HCT116 (cell line): ENCODE measurements at places on chromosomes 16 and 17. TPM values are rescaled to one million over a fixed set of nuclear protein-coding genes. Genes with fewer than 3 reads are reported as not detected.

The TNFRSF17 gene
- total RNA-seq = not detected

GRCh38 chr16:6926341-6926740, 406.3 kb upstream of the RBFOX1 start:
- DNase-seq = no peak

- no peak for DNase-seq
Measured at GRCh38 chr16:50539053-50539695, 9.0 kb upstream of the NKD1 start.

- DNase-seq = no peak
Measured at GRCh38 chr16:74717367-74717766, 16.7 kb upstream of the MLKL start.

DNA sequence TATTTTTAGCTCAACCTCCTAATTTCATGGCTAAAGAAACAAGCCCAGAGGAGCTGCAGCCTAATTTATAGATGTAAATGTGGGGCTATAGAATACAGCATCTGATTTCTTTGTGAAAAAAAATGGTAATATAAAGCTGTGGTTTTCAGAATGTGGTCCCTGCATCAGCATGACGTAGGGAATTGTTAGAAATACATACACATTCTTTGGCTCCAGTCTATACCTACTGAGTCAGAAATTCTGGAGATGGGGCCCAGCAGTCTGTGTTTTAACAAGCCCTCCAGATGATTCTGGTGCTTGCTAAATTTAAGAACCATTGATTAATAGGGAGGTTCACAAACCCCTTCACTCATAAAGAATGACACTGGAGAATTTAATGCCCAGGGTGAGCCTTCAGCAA, 18.1 kb upstream of the MYH8 start:
- no peak for DNase-seq

DNA sequence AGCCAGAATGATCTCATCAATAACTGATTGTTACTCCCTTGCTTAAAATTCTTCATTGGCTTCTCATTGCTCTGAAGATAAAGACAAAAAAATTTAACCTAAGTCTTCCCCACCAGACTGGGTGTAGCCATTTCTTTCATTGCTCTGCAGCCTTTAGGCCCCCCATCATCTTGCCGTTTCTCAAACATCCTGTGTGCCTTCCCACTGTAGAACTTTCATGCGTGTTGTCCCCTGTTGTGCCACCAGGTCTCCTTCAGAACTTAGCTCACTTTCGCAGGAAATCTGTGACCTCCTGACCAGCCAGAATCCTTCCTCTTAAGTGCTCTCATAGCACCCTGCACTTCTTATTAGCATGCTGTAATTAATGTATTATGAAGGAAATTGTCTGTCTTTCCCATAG, 31.8 kb downstream of the TNRC6C start:
- DNase-seq = no peak

DNA sequence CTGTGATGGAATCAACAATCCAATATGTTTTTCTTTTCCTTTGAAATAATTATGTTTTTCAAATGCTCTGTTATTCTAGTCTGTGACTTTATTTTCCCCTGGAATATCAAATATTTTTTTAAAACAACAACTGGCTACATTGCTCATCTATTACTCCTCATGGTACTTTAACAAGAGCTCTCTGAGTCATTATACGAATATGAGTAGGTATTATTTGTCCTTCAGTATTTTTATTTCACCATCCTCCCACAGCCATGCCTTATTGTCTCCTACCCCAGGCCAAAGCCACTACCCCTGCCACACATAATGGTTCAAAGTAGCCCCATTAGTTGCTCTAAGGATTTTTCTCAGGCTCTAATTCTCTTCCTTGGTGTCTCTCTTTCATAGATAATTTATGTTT, 1572.3 kb downstream of the CDH8 start:
- DNase-seq = no peak

DNA sequence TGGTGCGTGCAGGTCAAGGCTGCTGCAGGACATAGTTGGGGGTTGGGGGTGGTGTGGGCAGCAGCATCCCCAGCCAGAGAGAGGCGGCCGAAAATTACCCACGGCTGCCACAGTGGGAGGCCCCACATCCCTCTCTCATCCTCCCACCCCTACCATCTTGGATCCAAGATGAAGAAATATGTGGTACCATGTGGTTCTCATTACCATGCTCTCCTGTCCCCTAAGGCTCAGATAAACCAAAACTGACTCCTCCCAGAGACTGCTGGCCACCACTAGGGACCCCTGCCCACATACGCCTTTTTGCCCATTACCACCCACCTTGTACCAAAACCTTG, 120.4 kb downstream of the HIC1 start:
- DNase-seq = no peak

The MPV17L gene
- not detected for total RNA-seq

GRCh38 chr16:50944436-50944835, 202.6 kb downstream of the CYLD start:
- DNase-seq = no peak

- DNase-seq = no peak
Measured at GRCh38 chr16:88656291-88656980, 5.6 kb upstream of the CYBA start.

GRCh38 chr16:3023415-3023668, 400 bp downstream of the HCFC1R1 start:
- peak; percentile 73 for DNase-seq

DNA sequence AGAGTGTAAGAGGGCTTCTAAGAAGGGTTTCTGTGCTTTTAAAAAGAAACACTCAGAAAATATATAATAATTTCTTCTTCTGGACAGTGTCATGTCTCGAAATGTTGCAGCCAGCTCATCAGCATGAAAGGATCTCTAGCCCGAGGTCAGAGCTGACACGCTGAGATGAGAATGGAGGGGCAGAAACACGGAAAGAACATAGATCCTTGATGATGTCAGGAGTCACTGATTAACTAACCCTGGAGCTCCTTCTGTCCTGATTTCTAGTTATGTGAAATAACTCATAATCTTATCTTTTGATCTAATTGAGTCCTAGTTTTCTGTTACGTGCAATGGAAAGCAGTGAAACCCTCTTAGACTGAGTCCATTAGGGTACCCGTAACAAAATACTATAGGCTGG, 10.3 kb upstream of the TOX3 start:
- no peak for DNase-seq

GRCh38 chr16:56226187-56226586, 34.9 kb downstream of the GNAO1 start:
- no peak for DNase-seq

DNA sequence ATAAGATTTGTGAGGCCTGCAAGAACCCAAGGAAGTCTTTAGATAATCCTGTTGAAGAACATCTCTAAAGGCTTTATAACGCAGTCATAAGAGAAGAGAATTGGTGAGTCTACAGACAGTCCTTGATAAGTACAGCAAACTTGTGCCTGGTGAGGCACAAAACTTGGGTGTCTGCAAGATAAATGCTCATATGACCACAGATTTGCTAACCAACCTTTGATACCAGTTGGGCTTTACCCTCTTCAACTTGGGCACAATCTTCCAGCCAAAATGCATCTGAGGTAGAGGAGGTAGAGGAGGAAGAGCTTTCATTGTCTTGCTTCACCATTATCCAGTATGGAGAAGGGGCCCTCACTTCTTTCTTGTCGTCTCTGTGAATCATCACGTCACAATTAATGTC, 16.9 kb downstream of the PDZD9 start:
- no peak for DNase-seq

- DNase-seq = peak; percentile 29
Measured at GRCh38 chr17:80426671-80427326, 11.8 kb downstream of the ENDOV start.

DNA sequence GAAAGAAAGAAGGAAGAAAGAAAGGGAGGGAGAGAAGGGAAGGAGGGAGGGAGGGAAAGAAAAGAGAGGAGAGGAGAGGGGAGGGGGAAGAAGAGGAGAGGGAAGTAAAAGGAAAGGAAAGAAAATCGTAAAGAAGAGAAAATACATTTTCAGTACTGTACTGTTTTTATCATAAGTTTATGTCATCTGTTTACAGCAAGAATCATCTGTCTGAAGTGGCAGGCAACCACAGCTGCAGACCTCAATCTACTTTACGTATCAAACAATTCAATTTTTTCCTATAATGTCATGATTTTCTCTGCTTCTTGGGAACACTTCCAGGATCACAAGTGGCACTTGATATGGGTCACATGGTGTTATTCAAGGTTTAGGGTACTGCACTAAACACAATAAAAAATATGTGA, 58.3 kb downstream of the USP32 start:
- DNase-seq = no peak

DNA sequence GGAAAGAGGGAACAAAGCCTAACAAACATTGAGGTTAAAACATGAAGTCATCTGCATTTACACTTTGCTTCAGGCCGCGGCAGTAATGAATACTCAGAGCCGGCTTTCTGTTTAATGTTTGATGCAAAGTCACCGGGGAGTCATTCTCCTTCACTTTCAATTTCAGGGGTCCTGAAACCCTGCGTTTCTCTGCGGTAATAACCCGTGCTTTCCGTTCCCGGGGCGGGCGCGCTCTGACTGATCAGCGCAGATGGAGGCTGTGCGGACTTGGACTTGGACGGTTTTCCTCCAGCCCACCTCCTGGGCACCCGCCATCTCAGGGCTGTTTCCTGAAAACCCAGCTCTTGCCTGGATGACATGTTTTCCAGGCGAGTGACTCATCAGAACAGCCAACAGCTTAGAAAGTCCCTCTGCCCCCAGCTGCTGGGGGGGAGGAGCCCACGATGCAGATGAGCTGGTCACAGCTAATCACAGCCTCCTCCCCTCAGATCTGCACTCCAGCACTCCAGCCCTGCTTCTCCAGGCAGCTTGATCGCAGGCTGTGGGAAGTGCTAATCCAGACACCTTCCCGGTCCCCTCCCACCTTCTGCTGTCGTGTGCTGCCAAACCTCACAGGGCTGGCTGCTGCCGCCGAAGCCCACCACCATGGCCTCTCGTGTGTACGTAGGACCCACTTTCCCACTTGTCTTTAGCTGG, 158.6 kb upstream of the CHMP6 start:
- DNase-seq = peak; percentile 88

DNA sequence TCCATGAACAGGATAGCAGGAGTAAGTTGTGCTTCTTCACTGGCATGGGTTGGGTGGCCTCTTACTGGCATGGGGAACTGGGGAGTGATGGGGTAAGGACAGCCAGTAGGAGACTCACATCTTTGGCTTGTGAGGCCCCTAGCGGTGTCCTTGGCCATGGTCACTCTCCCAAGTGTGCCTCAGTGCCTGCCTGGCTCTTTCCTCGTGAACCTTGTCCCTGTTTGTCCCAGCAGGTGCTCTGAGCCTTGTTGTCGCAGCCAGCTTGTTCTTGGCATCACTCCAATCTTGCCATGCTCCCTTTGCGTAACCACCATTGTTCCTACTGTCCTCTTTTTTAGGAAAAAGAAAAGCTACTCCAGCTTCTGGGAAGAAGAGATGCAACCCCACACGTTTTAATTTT, 53.6 kb upstream of the SDK2 start:
- no peak for DNase-seq
